Activated CD8-positive, alpha-beta memory T cell treated with anti-CD3 and anti-CD28 coated beads for 4 hours (primary cell): ENCODE measurements at places on chromosomes 4 and X.

GRCh38 chrX:3733043-3733430 is 19.6 kb upstream of the PRKX start:
- no peak for DNase-seq

DNA sequence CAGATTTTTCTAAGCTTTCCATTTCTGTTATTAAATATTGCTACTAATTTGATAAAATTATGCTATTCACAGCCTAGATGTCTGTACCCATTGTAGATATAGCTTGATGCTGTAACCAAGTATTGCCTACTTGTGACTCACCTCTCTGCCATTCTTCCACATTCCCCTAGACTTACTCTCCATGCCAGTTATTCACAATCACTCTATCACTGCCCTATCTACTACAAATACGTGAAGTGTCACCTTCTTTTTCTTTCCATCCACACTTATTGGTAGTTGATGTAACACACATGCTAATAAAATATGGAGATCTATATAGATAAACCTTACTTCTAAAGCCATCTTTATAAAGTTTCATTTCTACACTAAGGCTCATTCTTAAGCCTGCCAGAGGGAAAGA is 179.4 kb upstream of the PACRGL start:
- DNase-seq: no peak

DNA sequence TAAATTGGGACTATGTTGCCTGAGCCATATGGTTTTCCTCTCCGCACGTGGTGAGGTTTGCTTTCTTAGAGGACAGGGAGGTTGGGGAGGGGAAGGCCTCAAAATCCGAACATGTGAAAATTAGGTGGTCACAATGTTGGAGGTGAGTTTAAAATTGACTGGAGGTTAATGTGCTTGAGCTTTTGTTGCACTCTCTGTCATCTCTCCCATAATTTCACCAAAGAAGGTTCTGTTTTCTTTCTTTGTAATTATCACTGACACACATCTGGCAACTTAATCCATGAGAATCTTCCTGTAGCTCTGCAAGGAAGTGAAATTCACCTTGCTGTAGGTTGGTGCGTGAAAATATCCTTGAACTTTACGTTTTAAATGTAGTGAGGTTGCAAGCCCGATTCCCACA is 225.5 kb downstream of the PDGFC start:
- DNase-seq: no peak

DNA sequence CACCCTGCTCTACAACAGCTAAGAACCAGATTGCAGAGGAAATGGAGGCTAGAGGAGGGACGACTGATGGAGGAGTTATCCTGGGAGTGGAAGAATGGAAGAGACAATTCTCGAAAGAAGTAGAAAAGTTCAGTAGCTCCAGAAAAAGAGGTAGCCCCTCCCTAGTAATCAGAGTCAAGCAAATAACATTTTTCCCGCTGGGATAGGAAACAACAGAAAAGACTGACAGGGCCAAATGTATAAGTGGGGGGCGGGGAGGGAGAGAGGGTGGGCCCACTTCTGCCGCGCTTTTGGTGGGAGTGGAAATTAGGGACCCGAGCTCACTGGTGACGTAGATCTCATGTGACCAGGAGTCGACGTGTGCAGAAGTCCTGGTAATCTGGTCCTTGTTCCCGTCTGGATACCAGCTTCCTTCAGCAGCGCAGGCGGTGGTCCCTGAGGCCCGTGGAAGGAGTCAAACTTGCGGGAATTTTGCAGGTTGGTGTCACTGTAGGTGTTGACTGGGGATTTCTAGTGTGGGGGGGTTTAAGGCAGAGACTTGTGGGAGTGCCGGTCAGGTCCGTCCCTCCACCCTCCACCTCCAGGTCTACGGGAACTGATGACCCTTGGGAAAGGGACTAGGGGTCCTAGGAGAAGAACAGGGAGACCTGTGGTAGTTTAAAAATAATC is at the start of gene TCEAL9:
TCEAL9 (plus strand) TSS at position 377 of the 669 bp plus-strand sequence. CDS start 1,179 bp downstream, outside the sequence.
- no peak for DNase-seq

DNA sequence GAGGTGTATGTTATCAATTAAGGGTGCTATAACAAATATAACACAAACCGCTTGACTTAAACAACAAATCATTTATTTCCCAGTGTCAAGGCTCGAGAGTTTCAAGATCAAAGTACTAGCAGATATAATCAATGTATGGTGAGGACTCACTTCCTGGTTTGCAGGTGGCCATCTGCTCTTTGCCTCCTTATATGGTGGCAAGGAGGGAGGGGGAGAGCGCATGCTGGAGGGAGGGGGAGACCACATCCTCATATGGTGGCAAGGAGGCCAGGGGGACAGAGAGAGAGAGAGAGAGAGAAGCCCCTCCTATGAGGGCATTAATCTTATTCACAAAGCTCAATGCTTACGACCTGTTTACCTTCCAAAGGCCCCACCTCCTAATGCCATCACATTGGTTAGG is 372.3 kb upstream of the SPOCK3 start:
- DNase-seq: no peak

DNA sequence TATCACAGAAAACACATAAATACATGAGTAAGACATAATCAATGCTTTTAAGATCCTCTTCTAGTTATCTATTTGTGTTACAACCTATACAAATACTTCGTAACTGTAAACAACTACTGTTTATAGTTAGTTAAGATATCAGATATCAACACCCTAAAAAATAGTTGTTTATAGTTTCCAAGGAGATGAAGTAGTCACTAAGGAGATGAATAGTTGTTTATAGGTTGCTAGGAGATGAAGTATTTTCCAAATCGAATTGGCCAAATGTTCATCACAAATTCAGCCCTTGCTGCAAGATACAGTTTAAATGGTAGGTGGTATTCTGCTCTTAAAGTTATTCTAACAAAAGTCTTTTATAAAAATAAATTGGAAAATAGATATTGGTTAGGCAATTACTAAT is 618.2 kb upstream of the PCDH10 start:
- no peak for DNase-seq

DNA sequence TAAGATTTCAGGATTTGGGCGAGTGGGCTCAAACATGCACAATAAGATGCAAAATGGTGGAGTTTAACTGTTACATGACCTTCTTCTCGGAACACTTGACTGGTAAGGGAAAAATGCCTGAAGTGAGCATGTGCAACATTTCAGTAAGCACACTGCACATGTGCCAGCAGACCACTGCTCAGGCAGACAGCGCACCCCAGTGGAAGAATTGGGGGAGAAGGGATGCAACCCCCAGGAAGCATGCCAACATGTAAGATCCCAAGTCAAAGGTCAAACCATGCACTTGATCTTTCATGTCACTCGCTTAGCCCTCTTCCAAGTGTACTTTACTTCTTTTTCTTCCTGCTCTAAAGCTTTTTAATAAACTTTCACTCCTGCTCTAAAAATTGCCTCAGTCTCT is 256.3 kb downstream of the CENPC start:
- DNase-seq: no peak

DNA sequence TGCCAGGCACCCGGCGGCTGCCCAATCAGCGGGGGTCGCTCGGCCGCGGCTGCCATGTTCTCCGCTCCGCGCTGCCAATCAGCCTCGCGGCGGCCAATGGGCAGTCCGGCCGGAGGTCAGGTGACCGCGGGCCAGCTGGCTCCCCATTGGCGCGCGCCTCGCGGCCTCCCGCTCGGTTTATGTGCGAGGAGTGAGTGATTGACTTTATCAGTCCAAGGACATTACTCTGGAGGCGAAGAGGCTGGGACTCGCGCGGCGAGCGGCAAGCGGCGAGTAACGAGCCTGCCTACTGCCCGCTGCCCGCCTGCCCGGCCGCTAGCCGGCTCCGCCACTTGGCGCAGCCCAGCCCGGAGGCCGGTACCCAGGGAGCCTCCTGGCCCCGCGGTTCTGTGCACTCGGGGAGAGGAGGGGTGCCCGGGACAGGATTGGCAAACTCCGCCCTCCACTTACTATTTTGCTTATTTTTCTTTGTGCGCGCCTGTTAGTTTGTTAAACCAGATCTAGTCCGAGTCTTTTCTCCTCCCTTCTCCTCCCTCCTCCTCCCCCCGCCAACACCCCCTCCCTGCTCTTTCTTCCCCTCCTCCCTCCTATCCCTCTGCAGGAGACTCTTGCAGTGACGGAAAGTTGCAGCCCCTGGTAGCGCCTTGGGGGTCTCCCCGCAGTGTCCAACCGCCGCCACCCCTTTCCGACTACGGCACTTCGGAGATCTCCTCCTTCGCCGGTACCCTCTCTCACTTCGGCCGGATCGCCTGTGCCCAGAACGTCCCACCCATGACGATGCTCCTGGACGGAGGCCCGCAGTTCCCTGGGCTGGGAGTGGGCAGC is at the start of gene ZIC3:
ZIC3 (plus strand) TSS at position 207 of the 825 bp plus-strand sequence; CDS start at position 772, 565 bp downstream.
- no peak for DNase-seq

GRCh38 chr4:38162240-38162784 is 202.1 kb downstream of the PTTG2 start:
- DNase-seq: no peak

DNA sequence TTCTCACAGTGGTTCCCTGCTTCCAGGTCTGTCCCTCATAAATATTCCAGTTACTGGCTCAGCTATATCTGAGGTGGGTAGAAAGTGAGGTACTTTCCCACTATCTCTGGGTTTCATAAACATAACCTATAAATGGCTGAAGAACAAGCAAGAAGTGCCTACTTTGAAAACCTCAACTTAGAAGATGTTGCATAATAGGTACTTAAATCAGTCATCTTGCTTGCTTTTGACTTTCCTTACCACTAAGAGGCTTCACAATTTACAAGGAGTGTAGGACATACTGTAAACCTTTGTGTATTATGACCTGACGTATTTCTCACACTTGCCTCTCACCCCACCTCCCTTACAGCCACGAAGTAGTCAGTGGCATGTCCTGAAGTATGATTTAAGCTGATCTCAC is 145.9 kb downstream of the PCDH19 start:
- no peak for DNase-seq
